ENCODE measurements at places on chromosomes 16 and 17. TPM values are rescaled to one million over a fixed set of nuclear protein-coding genes. Genes with fewer than 3 reads are reported as not detected.

The NPIPA2 gene
- total RNA-seq, result 3.8 TPM

The CRHR1 gene
- total RNA-seq, result 16.6 TPM

The PPP1R27 gene
- not detected for total RNA-seq

The CLEC10A gene
- total RNA-seq, result not detected

The IRX5 gene
- not detected for total RNA-seq

The ABI3 gene
- total RNA-seq, result not detected

The HBQ1 gene
- total RNA-seq, result 4.1 TPM

The FLYWCH2 gene
- total RNA-seq, result 39.4 TPM

The HOXB2 gene
- not detected for total RNA-seq

The KCTD13 gene
- total RNA-seq, result 36.6 TPM

The RAC3 gene
- total RNA-seq, result 80.4 TPM

The KRTAP1-1 gene
- total RNA-seq, result not detected

The SLC16A13 gene
- total RNA-seq, result 0.31 TPM

The TPPP3 gene
- 3.8 TPM for total RNA-seq

The PRAC2 gene
- not detected for total RNA-seq

The CES5A gene
- total RNA-seq, result 1.3 TPM

The IL17C gene
- not detected for total RNA-seq

The TBC1D3E gene
- total RNA-seq, result not detected

The MRPL45 gene
- total RNA-seq, result 27.5 TPM

Data from parietal lobe (tissue), 2 donors.